ENCODE measurements at places on chromosomes 13 and 19.

DNA sequence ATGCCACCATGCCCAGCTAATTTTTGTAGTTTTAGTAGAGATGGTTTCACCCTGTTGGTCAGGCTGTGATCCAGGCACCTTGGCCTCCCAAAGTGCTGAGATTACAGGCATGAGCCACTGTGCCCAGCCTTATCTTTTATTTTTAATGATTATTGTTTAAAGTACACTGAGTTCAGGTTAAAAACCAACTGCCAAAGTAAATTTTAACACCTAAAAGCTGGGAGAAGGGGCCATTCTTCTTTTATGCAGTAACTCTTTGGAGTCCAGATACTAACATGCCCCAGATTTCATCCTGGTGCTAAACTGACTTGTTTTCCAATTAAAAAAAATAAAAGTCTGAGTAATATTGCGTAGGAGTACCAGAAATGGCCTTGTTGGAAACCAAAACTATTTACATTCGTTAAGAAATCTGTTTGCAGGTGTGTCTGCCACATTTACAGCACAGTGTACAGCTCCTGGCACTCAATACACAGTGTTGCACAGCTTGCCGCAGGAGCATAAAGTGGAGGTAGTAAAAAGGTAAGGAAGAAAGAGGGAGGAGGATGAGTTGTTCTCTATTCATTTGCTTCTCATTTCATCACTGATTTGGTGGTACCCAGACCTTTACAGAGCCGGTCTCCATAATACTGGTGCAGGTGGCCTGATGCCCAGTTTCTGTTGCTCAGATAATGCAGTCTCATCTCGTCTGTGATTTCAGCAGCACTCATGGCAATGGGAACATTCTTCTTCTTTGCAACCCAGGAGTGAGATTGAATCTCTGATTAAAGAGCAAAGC is 108.9 kb downstream of the PCCA start:
- no peak for DNase-seq

DNA sequence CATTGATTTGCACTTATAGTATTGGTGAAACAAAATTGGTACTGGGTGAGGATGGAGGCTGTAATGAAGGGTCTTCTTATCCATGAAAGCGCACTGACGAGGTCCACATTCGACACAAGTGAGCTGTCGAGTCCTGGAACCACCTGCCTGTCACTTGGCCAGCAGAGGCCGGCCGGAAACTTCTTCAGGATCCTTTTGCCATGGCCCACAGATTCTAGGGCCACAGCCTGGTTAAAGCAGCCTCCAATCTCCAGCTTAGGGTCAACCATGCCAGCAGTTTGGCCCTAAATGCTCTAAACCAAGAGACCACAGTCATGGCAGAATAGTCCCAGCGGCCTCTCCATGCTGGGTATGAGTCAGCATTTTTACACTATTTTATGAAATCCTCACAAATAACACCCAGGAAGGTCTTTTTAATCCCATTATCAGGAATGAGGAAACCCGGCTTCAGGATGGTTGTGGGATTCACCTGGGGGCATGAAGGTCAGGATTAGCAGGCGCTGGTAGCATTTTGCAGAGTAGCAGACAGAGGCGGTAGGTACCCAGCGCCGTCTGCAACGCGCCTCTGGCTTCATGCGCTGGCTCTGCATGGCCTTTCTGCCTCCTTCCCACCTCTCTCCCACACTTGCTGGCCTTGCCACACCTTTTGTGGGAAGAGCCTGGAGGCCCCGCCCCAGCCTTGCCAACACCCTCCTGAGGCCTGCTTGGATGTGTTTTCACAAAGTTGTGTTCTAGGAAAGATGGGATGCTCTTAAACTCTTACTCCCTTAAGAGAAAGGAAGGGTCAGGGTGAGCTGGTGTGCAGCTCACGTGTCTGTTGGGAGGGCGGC is 15.2 kb downstream of the GAS6 start:
- DNase-seq, result no peak

DNA sequence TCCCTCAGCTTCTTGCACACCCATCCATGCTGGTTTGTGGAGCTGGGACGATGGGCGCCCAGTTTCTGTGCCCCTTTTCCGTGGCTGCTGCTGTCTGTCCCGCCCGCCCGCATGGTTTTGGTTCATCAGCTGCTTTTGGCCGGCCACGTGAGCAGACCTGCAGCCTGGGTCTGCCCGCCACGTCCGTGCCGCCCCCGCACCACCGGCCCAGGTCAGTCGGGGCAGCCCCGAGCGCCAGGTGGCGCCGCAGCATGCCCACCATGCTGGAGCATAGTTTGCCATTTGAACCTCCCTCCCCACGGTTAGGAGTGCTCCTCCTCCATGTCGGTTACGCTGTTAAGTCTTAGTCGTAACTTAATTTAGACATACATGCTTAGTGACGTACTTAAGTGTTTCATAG is 15.3 kb upstream of the RPS15 start:
- DNase-seq, result no peak

DNA sequence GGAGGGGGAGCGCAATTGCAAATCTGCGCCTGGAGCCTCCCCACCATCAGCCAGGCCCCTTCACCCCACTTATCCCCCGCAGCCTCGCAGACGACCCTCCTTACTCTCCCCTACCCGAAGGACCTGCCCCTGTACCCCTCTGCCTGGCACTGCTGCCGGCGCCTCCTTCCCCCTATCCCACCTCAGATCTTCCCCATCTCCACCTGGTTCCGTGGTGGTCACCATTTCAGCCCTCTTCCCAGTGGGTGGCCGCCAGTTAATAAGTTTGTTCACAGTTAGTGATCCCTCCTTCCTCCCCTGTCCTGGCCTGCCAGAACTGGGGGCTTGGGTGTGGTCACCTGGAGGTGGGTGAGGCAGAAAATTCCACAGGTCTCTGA is 397 bp downstream of the SLC44A2 start:
- DNase-seq, result no peak

DNA sequence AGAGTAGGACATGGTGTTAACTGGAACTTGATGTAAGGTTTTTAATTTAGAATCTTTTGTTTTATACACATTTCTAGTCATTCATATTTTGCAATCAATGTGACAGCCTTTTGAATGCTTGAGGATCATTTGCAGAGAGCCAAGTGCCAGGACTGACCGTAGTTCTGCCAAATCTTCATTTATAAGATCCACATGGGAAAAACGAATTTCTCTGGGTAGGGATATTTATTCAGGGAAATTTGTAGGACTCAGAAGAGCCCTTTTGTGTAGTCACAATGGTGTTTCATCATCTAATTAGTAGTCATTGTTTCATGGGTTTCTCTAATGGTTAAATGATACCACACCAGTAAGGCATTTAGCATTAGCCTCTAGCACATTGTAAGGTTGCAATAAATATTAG is 161.1 kb downstream of the LMO7 start:
- DNase-seq, result no peak

GRCh38 chr19:31725051-31725450 is 375.8 kb upstream of the TSHZ3 start:
- DNase-seq, result no peak

GRCh38 chr13:79336966-79337365 is 69.1 kb downstream of the RBM26 start:
- DNase-seq, result no peak
